ENCODE measurements at places on chromosomes 5 and 9.

- DNase-seq = no peak
Measured at GRCh38 chr5:176836811-176837706, 26.7 kb downstream of the UNC5A start.

GRCh38 chr5:8864053-8864452, 681.8 kb downstream of the SEMA5A start:
- DNase-seq = no peak

DNA sequence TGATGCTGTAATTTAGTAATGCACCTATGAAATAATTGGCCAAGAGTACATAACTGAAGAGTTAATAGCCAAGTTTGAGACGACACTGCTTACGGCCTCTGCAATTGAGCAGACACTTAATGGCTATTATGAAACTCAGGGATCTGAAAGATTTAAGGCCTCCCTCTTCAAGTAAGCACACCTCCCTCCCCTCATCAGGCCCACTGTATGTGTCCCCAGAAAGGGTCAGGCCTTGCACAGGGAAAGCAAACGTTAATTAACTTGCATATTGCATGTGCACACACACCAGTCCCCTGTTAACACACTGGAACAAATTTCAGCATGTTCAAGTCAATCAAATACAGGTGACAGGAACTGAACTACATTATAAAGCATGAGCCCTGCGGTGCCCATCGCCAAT, 163.6 kb downstream of the SPOCK1 start:
- no peak for DNase-seq

GRCh38 chr9:8659108-8659507, 859.5 kb upstream of the DMAC1 start:
- DNase-seq = no peak

- DNase-seq = no peak
Measured at GRCh38 chr9:37010180-37010579, 23.9 kb downstream of the PAX5 start.

DNA sequence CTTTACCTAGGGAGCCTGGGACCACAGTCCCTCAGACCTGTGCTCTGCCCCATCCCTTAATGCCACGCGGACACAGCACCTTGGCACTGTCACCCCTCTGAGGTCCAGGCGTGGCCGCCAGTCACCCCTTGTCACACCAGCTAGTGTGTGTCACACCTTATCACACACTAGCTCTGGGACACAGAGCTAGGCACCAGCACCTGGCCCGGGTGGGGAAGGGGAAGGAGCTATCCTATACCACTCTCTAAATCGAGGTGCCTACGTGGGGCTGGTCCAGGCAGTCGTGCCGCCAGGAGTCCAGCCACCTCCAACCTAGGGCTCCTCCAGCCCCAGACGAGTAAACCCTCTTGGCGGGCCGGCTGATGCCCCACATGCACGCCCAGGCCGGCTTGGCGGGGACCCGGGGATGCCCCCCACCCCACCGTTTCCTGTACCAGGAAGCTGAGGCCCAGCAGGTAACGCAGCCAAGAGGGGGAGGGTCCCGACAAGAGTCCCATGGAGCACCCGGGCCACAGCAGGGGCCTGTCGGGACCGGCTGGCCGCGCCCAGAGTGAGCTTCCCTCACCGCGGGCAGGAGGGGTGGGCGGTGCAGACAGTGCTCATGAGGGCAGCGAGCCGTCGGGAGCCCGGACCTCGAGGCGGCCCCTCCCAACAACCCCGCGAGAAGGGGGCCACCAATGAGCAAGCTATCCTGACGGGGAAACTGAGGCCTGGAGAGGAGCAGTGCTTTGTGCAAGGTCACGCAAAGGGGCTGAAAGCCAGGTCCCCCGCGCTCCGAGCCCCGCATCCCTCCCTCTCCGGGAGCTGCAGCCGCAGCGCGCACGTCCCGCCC, 550 bp downstream of the CORO2A start:
- no peak for DNase-seq

GRCh38 chr9:87285183-87285850, 212.3 kb upstream of the DAPK1 start:
- DNase-seq = no peak

- no peak for DNase-seq
Measured at GRCh38 chr9:124013309-124014210, 2.0 kb downstream of the LHX2 start.

- peak; percentile 6 for DNase-seq
Measured at GRCh38 chr5:34789021-34789531, 49.9 kb upstream of the TTC23L start.

DNA sequence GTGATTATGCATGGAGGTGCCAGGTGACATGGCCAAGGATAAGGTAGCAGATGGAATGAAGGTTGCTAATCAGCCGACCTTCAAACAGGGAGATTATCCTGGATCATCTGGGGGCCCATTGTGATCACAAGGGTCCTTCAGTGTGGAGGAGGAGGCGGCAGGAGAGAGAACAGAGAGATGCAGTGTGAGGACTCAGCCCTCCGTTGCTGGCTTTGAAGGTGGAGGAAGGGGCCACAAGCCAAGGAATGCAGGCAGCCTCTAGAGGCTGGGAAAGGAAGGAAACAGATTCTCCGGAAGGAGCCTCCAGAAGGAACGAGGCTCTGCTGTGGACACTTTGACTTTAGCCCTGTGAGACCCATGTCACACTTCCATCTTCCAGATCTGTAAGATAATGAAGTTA, 27.4 kb upstream of the EEIG1 start:
- no peak for DNase-seq

- no peak for DNase-seq
Measured at GRCh38 chr9:130670644-130671043, 6.2 kb downstream of the PRDM12 start.

GRCh38 chr5:56290378-56291078, 57.4 kb upstream of the ANKRD55 start:
- DNase-seq = no peak

DNA sequence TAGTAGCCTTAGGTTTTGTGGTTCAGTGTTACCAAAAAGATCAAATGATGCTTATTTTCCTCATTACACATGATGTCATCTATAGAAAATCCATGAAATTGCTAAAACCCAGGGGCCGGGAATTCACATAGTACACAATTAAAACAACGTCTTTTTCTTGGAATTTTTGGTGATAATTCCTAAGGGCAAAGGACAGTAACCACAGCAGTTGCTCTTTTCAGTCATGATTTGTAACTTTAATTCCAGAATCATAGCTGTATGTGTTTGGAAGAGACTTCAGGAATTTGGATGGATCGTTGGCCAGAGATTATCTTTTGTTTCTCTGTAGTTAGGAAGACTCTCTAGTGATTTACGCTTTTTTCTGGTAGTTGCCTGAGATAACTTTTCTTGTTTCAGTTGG, 748.7 kb downstream of the TLE4 start:
- no peak for DNase-seq

All from BJ (cell line).